ENCODE measurements at places on chromosomes 4 and X.
A peak's percentile ranks its signal among the peaks of the same experiment; 100 is the strongest.

DNA sequence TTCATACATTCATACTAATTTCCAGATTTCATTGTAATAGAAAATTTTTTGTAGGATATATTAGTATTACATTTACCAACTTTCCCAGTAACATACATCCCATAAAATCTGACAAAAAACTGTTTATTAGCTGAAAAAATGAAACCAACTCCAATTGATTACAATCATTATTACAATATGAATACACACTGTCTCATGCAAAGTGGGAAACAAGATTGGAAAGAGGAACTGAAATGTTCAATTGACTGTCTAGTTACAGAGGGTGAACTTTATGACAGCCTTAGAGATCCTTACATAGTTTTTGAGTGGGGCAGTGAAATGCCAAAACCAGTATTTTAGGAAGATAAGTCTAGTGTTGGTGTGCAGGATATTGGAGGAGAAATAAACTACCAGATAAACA is 2.3 kb upstream of the AMBN start:
- no peaks in the 10 kb centered on the region for H3K36me3 ChIP-seq
- no peak overlapping the region for H3K27ac ChIP-seq
- no peak overlapping the region for H3K4me3 ChIP-seq
- no peaks in the 10 kb centered on the region for H3K4me1 ChIP-seq
- DNase-seq: no peak

GRCh38 chr4:113179996-113180395 is 130.5 kb downstream of the ANK2 start:
- no peak overlapping the region for H3K4me3 ChIP-seq
- no peaks in the 10 kb centered on the region for H3K4me1 ChIP-seq
- no peaks in the 10 kb centered on the region for H3K36me3 ChIP-seq

- H3K4me3 ChIP-seq: no peak overlapping the region
- no peaks in the 10 kb centered on the region for H3K36me3 ChIP-seq
- H3K4me1 ChIP-seq: no peaks in the 10 kb centered on the region
- H3K27me3 ChIP-seq: no peaks in the 10 kb centered on the region
- no peak overlapping the region for H3K27ac ChIP-seq
- no peak for DNase-seq
Measured at GRCh38 chrX:45894864-45895645, 650.2 kb downstream of the ZNF674 start.

DNA sequence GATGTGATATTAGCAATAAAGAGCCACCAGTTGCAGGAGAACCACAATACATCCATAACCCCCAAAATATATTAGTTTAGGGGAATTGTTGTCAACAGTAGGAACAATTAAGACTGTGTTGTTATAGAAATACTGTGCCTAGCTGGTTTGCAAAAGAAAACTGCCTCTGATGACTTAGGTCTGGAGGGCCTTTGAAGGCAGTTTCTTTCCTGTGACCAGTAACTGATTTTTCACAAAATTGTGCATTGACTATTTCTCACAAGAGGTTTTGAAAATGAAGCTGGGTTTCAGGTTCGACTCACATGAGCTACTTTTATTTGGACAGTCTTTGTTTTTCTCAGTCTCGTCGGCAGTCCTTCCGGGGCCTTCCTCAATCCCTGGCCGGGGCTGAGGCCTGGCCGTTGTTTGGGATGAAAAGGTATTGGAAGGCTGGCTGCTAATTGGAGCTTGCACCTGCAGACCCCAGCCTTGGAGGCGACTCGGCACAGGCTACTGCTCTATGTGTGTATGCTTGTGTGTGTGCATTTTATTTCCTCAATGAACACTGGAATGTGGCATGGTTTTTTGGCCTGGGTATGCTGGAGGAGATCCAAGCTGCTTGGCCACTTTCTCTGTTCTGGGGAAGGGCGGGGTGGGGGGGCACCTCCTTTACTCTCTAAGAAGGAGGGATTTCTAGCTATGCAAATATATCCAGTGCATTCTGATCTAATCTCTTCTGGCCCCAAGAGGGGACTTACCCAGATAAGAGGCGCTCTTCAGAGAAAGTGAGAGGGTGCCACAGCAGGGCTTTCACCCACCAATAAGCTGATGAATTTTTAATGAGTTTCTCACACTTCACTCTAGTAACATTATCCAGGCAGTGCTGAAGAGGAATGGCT is 49.5 kb upstream of the LNX1 start:
- no peak overlapping the region for H3K27ac ChIP-seq
- no peaks in the 10 kb centered on the region for H3K4me1 ChIP-seq
- no peaks in the 10 kb centered on the region for H3K36me3 ChIP-seq
- no peak for DNase-seq
- no peaks in the 10 kb centered on the region for H3K27me3 ChIP-seq

GRCh38 chrX:38768079-38768478 is 33.2 kb upstream of the MID1IP1 start:
- H3K36me3 ChIP-seq: no peaks in the 10 kb centered on the region
- H3K4me3 ChIP-seq: no peak overlapping the region
- DNase-seq: peak; percentile 10
- H3K4me1 ChIP-seq: no peaks in the 10 kb centered on the region
- H3K27me3 ChIP-seq: no peaks in the 10 kb centered on the region
- no peak overlapping the region for H3K27ac ChIP-seq

- H3K4me1 ChIP-seq: peaks cover 13% of the 10 kb centered on the region
- no peak overlapping the region for H3K27ac ChIP-seq
- H3K36me3 ChIP-seq: peaks cover 7% of the 10 kb centered on the region
- no peak for DNase-seq
- no peaks in the 10 kb centered on the region for H3K27me3 ChIP-seq
Measured at GRCh38 chr4:168874083-168874482, 136.0 kb downstream of the CBR4 start.

- no peak for DNase-seq
- no peak overlapping the region for H3K4me3 ChIP-seq
- no peak overlapping the region for H3K27ac ChIP-seq
- H3K36me3 ChIP-seq: no peaks in the 10 kb centered on the region
- no peaks in the 10 kb centered on the region for H3K4me1 ChIP-seq
Measured at GRCh38 chrX:80173261-80173660, 158.7 kb downstream of the TBX22 start.

DNA sequence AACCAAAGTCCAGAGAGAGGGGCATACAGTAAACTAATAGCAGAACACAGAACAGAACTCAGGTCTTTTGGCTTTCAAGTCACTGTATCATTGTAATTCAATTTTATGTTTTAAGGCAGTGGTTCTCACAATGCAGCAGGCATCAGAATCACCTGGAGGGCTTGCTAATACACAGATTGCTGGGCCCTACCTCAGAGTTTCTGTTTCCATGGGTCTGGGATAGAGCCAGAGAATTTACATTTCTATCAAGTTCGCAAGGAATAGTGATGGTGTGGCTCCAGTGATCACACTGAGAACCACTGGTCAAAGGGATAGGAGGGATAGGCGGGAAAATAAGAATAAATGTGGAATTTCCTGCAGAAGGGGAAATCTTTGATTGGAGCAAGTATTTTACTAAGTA is 36.7 kb downstream of the LANCL3 start:
- H3K27ac ChIP-seq: no peak overlapping the region
- H3K4me3 ChIP-seq: no peak overlapping the region
- no peaks in the 10 kb centered on the region for H3K4me1 ChIP-seq

- no peak overlapping the region for H3K4me3 ChIP-seq
- no peak overlapping the region for H3K27ac ChIP-seq
- H3K27me3 ChIP-seq: no peaks in the 10 kb centered on the region
- H3K4me1 ChIP-seq: no peaks in the 10 kb centered on the region
- H3K36me3 ChIP-seq: no peaks in the 10 kb centered on the region
Measured at GRCh38 chr4:146135941-146136340, 39.6 kb upstream of the LSM6 start.

DNA sequence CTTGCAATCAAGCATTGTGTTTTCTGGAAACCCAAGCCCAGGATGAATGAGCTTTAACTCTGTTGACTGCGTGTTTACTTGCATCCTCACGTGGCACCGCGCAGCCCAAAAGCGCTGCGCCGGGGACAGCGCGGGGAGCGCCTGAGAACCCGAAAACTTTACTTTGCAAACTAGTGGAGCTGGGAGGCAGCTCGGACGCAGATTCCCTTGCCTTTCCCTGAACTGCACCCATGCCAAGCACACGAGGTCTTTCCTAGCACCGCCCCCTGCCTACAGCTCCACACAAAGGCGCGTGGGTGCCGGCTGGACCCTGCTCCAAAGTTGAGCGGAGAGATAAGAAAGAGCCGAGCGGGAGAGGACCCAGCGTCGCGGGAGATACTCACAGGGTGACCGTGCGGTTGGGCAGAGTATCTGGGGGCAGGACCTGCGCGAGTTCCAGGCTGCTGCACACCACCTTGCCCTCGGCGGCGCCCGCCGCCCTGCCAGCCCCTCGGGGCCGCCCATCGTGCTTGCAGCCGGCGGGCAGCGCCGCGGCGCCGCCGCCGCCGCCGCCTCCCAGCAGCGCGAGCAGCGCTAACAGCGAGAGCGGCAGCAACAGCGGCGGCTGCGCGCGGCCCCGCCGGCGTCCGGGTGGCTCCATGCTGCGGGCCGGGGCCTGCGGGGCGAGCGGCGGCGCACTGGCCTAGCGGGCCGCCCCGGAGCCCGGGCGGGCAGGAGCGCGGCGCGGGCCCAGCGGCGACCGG is 550 bp downstream of the ADGRA3 start:
- no peaks in the 10 kb centered on the region for H3K36me3 ChIP-seq
- H3K27ac ChIP-seq: peak overlapping the region; percentile 75
- H3K4me1 ChIP-seq: peaks cover 4% of the 10 kb centered on the region
- no peaks in the 10 kb centered on the region for H3K27me3 ChIP-seq

- no peaks in the 10 kb centered on the region for H3K27me3 ChIP-seq
- DNase-seq: no peak
- H3K27ac ChIP-seq: no peak overlapping the region
- no peak overlapping the region for H3K4me3 ChIP-seq
Measured at GRCh38 chrX:34147345-34147744, 15.2 kb upstream of the FAM47A start.

DNA sequence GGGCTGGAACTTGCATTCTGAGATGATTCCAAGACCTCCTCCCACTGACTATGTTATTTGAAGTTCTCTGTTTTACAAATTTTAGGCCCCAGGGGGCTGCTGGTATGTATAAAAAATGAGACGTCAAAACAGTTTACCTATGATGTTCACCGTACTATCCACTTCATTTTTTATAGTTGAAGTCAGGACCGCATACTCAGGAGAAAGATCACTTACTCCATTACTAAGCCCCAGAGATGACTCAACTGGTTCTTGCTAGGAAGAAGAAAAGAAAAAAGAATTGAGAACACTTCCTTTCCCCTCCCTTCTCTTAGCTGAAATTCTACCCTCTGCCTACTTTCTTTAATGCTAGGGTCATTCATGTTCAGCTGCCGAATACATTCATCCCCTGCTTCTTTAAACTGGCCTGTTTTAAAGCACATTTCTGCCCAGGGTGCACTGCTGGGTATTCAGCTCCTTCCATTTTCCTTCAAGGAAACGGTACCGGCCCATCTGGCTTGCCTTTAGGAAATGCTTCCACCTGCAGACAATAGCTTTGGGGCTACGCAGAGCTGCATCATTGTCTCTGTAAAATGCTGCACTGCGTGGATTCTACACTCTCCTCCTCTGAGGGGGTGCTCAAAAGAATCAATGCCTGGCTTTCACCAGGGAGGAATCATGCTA is 66.2 kb downstream of the IRF2 start:
- peak; percentile 94 for DNase-seq
- no peak overlapping the region for H3K4me3 ChIP-seq
- H3K36me3 ChIP-seq: peaks cover 15% of the 10 kb centered on the region
- no peaks in the 10 kb centered on the region for H3K27me3 ChIP-seq

GRCh38 chr4:86184216-86184900 is 175.5 kb downstream of the MAPK10 start:
- H3K27me3 ChIP-seq: no peaks in the 10 kb centered on the region
- H3K27ac ChIP-seq: no peak overlapping the region
- no peaks in the 10 kb centered on the region for H3K36me3 ChIP-seq
- H3K4me1 ChIP-seq: no peaks in the 10 kb centered on the region
- peak; percentile 50 for DNase-seq

DNA sequence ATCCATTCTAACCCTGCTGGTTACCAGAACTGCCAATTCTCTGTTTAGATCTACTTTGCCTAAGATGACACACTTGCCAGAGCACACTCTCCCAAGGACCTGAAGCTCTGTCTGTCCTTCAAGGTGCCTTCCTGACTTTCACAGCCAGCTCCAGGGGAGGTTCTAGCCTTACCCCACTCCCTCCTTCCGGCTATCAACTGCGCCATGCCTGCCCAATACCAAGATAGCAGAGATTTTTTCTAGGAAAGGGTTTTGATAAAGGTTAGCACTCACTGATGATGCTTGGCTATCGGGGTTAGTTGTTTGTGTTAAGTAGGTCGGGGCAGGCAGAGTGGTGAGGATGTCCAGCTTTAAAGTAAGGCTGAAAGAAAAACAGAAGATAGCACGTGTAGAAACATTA is 14.3 kb downstream of the ALPK1 start:
- H3K27ac ChIP-seq: no peak overlapping the region
- H3K4me3 ChIP-seq: no peak overlapping the region
- DNase-seq: no peak
- H3K36me3 ChIP-seq: no peaks in the 10 kb centered on the region
- H3K27me3 ChIP-seq: no peaks in the 10 kb centered on the region

DNA sequence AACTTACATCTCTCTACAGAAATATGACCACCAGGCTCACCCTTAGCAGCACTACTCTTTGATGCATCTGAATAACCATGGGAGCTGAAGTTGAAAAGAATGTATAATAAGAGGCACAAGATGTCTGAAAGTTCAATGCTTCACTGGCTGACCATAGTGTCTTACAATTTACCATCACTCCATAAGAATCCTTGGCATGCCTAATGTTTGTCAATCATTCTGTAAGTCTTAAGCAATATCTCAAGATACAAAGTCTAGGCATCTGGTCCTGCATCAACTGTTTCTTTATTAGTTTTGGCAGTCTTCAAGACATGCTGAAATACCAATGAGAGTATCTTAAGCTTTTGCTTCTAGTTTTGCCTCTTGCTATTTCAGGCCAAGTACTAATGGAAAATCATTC is 755.5 kb downstream of the STIM2 start:
- no peaks in the 10 kb centered on the region for H3K4me1 ChIP-seq
- H3K4me3 ChIP-seq: no peak overlapping the region
- no peaks in the 10 kb centered on the region for H3K36me3 ChIP-seq
- H3K27me3 ChIP-seq: no peaks in the 10 kb centered on the region

GRCh38 chrX:119728487-119728886 is 29.9 kb upstream of the SOWAHD start:
- H3K4me1 ChIP-seq: no peaks in the 10 kb centered on the region
- DNase-seq: no peak
- no peak overlapping the region for H3K27ac ChIP-seq
- no peaks in the 10 kb centered on the region for H3K27me3 ChIP-seq
- no peak overlapping the region for H3K4me3 ChIP-seq

DNA sequence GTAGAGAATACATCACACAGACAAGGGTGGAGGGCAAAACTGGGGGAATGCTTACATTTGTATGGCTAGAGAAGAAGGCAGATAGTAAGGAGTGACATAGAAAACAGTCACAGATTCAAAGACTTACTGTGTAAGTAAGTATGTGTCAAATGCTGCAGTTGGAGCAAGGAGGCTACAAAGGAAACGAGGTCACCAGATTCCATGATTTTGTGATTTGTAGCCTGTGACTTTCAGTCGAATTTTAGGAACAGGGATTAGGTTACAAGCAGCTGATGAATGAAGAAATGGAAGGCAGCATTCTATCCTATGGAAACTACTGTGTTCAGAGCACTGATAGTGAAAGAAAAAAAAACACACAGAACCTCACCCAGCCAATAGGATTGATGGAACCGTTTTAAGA is 407.9 kb downstream of the IL15 start:
- no peak overlapping the region for H3K4me3 ChIP-seq
- DNase-seq: peak; percentile 31
- no peaks in the 10 kb centered on the region for H3K4me1 ChIP-seq
- no peak overlapping the region for H3K27ac ChIP-seq
- no peaks in the 10 kb centered on the region for H3K36me3 ChIP-seq
